Panc1 (cell line): ENCODE measurements at places on chromosomes 13 and 19.

- no peak for DNase-seq
Observed at GRCh38 chr19:33449799-33450198, 71.8 kb downstream of the PEPD start.

- no peak for DNase-seq
Observed at GRCh38 chr19:1675633-1676350, 23.4 kb upstream of the TCF3 start.

- DNase-seq = no peak
Observed at GRCh38 chr19:8386990-8387389, 3.2 kb upstream of the RAB11B start.

DNA sequence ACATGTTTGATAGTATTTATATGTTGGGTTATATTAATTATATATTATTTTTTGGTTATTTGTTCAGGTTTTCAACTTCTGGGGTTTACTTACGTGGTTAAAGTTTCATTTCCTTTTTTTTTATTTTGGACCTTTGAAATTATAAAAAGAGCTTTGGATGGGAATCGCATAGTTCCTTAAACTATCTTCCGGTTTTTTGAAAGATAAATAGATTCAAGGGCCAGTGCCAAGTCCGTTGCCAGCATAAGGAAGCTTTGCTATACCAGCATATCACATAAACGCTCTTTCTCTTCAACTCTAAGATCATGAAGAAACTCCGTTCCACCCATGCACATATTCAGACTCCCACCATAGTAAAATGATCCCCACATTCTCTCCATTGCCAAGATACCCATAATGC is 7.4 kb upstream of the OXGR1 start:
- DNase-seq = no peak
